ENCODE measurements at places on chromosomes 7 and 10.

DNA sequence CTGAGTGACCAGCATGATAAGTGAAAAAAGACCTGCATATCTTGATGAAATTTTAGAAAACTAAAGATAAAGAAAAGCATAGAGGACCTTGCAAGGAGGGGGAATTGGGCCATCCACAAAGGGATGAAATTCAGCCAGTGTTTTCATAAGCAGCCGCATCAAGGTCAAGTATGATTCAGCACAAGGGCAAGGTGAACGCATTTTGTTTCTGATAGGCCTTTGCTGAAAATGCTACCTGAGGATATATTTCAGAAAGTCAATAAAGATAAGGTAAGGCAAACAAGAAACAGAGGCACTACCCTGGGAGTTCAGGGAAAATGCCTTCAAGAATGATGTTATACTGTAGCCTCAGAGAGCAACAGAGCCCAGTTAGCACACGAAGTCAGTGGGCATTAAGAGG, 55.0 kb upstream of the SHH start:
- no peak for DNase-seq

- DNase-seq, result no peak
Measured at GRCh38 chr7:28447071-28447470, 34.8 kb downstream of the CREB5 start.

DNA sequence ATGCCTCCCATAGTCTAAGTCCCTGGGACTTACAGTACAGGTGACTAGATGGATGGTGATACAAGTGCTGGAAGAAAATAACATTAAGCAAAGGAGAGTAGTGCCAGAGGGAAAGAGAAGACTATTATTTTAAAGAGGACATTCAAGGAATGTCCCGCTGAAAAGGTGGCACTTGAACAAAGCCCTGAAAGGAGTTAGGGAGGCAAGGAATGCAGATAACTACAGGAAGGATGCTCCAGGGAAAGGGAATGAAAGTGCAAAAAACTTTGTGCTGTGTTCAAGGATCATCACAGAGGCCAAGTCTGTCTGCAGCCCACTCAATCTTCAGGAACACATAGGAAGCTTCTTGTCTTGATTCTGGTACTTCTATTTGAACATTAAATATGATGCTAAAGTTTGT, 14.9 kb downstream of the ANKMY2 start:
- no peak for DNase-seq

- DNase-seq, result no peak
Measured at GRCh38 chr7:27134392-27134791, 3.8 kb upstream of the HOXA4 start.

DNA sequence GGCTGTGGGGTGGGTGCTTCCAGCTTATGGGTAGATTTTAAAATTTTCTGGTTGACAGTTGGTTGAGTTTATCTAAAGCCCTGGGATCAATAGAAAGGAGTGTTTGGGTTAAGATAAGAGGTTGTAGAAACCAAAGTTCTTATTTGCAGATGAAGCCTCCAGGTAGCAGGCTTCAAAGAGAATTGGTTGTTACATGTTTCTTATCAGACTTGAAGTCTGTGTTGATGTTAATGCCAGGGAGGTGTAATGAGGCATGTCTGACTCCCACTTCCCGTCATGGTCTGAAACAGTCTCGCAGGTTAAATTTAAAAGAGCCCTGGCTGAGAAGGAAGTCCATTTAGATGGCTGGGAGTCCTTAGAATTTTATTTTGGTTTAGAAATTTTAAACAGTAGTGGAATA, 165.2 kb upstream of the TMEM72 start:
- DNase-seq, result no peak

DNA sequence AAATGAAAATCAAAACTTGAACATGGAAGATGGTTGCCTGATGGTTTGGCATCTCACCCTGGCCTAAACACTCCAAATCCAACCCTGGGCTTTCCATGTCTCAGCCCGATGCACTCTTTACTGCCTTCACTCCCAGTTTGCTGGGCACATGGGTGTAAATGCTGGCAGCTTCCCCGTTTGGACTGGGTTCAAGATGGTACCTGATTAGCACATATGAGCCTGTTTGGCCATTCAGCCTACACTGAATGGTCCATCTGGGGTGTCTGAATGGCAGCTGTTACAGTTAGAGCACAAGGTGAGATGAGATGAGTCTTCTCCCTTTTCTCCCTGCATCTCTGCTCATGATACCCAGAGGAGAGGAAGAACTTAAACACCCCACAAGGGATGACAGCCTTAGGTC, 37.1 kb downstream of the ATXN7L1 start:
- DNase-seq, result no peak

GRCh38 chr7:128792471-128793180, 858 bp downstream of the CCDC136 start:
- DNase-seq, result no peak

DNA sequence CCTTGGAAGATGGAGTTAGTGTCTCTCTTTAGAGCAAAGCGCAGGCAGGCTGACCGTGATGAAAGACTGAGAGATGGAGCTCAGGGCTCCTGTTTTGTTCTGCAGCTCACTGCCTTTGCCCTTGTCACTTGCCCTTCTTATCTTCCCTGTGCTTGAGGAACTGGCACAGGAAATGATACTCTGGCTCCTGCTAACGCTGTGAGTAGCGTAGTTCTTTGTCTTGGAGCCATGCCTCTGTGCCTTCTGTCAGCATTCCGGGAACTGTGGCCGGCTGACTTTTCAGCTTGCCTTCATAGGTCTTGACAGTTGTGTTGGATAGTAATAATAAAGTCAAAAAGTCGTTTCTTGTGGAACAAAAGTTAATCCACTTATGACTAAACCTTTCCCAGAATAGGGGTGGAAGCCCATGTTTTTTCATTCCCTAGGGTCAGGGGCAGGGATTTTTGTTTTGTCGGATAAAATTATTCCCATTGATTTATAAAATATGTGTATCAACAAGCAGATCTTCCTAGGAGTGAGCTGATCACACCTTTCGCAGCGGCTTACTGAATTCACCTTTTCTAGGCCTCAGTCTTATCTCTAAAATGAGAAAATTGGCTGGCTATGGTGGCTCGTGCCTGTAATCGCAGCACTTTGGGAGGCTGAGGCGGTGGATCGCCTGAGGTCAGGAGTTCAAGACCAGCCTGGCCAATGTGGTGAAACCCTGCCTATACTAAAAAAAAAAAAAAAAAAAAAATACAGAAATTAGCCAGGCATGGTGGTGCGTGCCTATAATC, 16.6 kb upstream of the TMEM236 start:
- no peak for DNase-seq

GRCh38 chr10:99569961-99570360, 37.2 kb downstream of the NKX2-3 start:
- no peak for DNase-seq

- DNase-seq, result no peak
Measured at GRCh38 chr10:104941662-104942061, 300.6 kb downstream of the SORCS3 start.

- no peak for DNase-seq
Measured at GRCh38 chr10:125955766-125956165, 59.4 kb downstream of the FANK1 start.

GRCh38 chr10:124645467-124646095, 98.6 kb downstream of the FAM53B start:
- no peak for DNase-seq

- no peak for DNase-seq
Measured at GRCh38 chr7:52320610-52321009, 714.8 kb upstream of the POM121L12 start.

- DNase-seq, result no peak
Measured at GRCh38 chr7:91504919-91505318, 240.7 kb downstream of the FZD1 start.

DNA sequence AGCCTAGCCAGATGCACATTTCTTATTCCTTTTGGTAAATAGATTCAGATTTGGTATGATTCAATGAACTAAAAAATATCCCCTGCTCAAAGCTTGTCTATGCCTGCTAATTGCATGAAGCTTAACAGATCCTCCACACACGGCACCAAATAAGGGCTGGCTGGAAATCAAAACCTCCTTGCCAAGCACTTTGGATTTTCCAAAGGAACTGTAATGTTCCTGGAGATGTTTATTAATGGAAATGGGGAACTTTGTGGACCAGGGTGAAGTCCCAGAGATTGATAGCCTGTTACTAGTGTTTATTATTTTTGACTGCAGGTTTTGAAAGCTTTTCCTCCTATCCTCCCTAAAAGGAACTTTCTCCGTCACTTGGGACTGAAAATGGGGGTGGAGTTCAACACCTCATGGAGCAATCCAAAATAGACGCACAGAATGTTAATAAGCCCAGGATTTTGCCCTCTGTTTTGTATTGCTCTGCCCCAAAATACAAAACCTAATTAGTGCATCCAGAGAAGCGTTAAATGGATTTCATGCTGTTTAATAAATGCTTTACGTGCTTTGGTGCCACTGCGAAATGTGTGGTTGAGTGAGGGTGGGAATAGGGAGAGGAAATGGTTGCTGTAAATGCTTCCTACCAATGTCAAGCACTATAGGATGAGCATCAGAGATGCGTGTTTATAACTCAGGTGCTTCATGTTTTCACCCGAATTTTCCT, 1027.7 kb downstream of the LRMDA start:
- DNase-seq, result no peak
